ENCODE measurements at places on chromosomes 7 and 10. TPM values are rescaled to one million over a fixed set of nuclear protein-coding genes. Genes with fewer than 3 reads are reported as not detected.

SGCE gene
- 42.6 TPM for total RNA-seq

DNA sequence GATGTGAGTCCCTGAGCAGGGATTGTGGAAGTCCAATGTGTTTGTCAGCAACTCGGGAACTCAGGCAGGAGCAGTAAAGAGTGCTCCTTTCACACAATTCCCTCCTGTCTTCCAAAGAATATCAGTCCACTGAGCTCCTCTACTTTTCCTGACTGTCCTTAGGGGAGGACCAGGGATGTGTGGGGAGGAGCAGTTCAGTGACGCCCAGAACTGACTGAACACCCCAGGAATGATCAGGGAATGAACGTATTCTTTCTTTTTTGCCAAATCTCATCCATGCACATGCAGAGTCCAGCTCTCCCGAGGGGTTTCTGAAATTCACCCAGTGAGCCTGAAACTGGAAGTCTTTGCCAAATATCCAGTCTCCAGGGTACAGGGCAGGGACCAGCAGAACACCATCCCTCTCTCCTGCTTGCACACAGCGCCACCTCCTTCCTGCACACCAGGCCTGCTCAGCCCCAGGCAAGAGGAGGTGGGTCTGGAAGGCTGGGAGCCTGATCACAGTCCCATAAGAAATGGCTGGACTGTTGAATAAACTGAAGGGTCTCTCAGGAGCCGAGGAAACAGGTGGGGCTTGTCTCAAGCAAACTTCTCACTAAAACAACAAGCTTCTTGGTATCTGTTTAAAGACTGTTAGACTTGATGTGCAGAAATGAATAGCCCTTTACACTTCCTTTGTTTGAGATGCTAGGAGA, 294.7 kb downstream of the C7orf25 start:
- no peak for DNase-seq

GPR26 gene
- not detected for total RNA-seq

ADARB2 gene
- 1.3 TPM for total RNA-seq

- DNase-seq: peak; percentile 58
Observed at GRCh38 chr10:77531441-77532001, 106.1 kb downstream of the KCNMA1 start.

TLX1 gene
- total RNA-seq: not detected

DNA sequence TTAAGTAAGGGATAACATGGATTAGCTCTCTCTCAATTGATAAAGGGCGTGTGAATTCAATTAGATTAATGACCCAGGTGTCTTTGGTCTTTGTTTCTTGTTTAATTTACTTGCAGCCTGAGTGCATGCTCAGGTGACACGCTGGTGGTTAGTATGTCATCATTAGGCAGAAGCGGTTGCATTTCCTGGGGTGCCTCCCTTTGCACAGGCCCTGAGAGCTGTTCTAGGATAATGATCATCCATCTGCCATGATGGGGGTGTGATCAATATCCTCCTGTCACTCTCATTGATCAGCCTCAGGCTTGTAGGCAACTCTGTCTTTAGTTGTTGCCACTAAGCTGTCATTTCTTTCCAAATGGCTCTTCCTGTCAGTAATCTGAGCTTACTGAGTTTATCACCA, 99.6 kb upstream of the NPS start:
- no peak for DNase-seq

SFMBT2 gene
- total RNA-seq: 19.8 TPM

GRCh38 chr10:77643795-77644468, 6.3 kb upstream of the KCNMA1 start:
- peak; percentile 37 for DNase-seq

- DNase-seq: no peak
Observed at GRCh38 chr10:48520184-48520506, 84.7 kb downstream of the ARHGAP22 start.

- DNase-seq: no peak
Observed at GRCh38 chr7:99808766-99809165, 19.0 kb upstream of the CYP3A43 start.

- DNase-seq: no peak
Observed at GRCh38 chr7:7210475-7211237, 28.3 kb downstream of the C1GALT1 start.

GRCh38 chr10:86265895-86266259, 100.7 kb downstream of the GRID1 start:
- DNase-seq: no peak

SPDYE8 gene
- not detected for total RNA-seq

GRCh38 chr7:151440799-151441445, 981 bp upstream of the CRYGN start:
- no peak for DNase-seq

INSIG1 gene
- total RNA-seq: 256 TPM

DNA sequence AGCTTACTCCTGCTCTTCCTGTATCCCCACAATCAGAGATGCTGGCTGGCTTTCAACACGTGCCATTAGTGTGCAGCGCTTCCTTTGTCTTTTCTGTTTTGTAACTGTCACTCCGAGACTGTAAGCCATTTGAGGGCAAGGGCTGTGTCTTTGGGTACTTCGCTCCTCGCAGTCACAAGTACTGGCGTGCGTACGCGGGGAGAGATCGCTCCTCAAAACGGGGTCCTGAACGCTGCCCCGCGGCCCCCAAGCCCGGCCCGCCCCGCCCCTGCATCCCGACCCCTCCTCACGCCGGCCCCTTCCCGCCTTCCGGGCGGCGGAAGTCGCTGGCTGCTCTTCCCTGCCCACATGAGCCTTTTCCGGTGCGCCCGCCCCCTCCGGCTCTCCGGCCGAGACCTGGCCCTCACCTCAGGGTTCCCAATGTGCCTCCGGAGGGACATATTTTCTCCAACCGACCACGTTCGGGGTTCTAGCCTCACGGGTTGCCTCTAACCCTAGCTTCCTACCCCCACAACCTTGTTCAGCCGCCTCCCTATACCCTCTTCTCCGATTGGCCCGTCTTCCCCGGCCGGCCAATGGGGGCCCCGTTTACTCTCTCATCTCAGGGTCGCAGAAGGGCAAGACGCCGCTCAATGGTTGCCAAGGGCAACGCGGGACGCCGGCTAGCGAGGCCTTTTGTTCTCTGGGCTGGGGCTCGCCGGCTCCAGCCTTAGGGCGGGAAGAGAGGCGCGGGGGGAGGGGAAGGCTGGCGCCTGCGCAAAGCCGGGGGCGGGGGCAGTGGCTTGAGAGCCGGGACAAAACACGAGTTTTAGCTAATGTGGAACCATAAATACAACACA, at the start of gene CEP41:
Gene CEP41, minus strand, starts transcription at position 490 of the 839 bp plus-strand sequence. Its CDS starts 50 bp downstream, at position 440.
- peak; percentile 98 for DNase-seq

- DNase-seq: no peak
Observed at GRCh38 chr7:102115931-102116330, 170.7 kb upstream of the SH2B2 start.

CAMK2B gene
- 0.23 TPM for total RNA-seq

- DNase-seq: no peak
Observed at GRCh38 chr7:81949306-81949705, 179.5 kb upstream of the HGF start.

GRCh38 chr10:79392506-79393176, 45.4 kb downstream of the PPIF start:
- DNase-seq: no peak

SDK1 gene
- total RNA-seq: 6.6 TPM

DNA sequence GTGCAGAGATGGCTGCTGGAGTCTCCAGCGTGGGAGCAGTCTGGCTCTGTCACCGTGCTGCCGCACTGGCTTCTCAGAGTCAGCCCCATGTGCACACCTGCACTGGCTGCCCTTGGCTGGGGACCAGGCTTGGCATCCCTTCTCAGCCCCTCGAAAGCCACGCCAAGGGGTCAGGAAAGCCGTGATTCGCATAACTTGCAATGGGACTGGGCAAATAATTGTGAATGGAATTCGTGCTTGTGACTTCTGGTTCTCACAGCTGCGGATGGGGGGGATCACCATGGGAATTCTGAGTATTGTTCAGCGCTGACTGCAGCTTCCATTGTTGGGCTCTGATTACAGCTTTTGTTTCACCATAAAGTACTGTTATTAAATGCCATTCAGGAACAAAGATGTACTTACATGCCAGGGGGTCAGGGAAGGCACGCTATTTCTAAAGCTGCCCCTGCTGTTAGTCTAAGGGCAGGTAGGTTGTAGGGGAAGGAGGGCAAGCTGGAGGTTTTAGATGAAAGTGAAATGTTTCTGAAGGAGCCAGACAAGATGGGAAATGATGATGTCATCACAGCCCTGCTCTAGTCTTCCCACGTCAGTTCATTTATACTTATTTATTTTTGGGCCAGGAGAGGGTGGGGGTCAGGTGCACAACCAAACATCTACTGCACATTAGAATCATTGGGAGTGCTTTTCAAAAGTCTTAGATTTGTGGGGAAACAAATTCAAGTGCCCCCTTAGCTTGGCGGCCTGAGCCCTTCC, 5.8 kb upstream of the PLEKHA1 start:
- no peak for DNase-seq

DNA sequence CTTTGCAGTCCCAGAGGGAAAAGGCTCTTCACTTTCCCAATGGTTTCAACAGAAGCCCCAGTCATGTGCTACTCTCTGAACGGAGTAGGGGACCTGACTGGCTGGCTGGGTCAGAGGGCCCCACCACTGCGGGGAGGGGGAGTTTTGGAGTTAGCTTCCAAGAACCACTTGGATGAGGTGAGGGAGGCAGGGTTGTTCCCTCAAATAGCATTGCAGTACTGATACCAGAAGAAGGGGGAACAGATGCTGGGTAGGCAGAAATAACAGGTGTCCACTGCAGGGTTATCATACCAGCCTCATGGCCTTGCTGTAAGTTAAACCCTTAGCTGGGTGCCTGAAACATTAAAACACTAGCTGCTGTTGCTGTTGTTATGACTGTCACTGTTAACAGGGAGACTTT, 131.3 kb downstream of the UBE2H start:
- DNase-seq: no peak
